ENCODE measurements at places on chromosomes 5 and 9.

DNA sequence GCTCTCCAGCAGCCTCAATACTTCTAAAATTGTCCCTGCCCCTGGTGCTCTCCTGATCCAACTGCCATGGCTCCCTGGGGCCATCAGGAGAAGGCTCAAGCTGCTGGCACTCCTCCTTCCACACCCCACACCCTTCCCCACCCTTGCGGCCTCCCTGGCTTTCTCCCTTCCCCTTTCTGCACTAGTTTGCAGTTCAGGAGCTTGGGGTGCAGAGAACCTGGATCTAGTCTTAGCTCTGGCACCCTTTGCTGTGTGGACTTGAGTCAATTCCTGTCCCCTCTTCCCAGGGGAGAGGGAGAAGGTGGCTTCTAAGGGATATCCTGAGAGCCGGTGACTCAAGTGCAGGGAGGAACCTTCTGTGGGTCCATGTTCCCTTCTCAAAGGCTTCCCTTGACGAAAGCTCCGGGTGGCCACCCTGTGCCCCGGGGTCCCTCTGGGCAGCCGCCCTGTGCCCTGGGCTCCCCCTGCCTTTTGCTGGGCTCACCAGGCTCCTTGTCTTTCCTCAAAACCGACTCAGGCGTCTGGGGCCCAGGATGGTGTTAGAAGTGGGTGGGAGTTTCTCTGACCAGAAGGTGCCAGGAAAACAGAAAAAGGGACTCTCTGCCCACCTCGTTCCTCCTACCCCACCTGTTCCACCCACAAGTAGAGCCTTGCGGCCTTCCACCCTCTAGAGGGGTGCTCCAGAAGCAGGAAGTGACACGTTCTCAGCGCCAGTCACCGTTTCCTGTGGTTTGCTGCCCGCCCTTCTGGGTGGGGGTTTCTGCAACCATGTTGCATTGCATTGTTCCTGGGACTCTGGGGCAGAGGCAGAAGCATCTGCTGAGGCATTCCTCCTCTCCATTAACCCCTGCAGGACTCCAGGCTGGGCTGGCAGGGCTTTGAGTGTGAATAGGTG lies 15.0 kb downstream of the GLIPR2 start:
- no peak for DNase-seq

- no peak for DNase-seq
Observed at GRCh38 chr9:102360846-102361245, 622.4 kb upstream of the GRIN3A start.

GRCh38 chr9:19385786-19386501 lies 5.9 kb upstream of the RPS6 start:
- DNase-seq, result no peak

GRCh38 chr9:137049544-137050449 lies 3.8 kb upstream of the NPDC1 start:
- no peak for DNase-seq

DNA sequence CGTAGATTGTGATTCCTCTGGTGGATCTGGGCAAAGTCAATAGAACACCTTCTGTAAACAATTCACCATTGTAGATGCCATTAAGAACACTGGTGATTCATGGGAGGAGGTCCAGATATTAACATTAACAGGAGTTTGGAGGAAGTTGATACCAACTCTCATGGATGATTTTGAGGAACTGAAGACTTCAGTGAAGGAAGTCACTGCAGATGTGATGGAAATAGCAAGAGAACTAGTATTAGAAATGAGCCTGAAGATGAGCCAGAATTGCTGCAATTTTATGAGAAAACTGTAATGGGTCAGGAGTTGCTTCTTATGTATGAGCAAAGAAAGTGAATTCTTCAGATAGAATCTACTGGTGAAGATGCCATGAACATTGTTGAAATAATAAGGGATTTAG lies 26.9 kb downstream of the TCERG1 start:
- DNase-seq, result no peak

- DNase-seq, result no peak
Observed at GRCh38 chr5:150404941-150405816, 7.5 kb downstream of the CD74 start.

- DNase-seq, result no peak
Observed at GRCh38 chr9:80871596-80871995, 817.8 kb downstream of the TLE1 start.

- no peak for DNase-seq
Observed at GRCh38 chr9:112002847-112003457, 106.3 kb downstream of the UGCG start.

- no peak for DNase-seq
Observed at GRCh38 chr5:35230038-35230611, at the start of gene PRLR. Gene PRLR, minus strand, starts transcription at chr5:35230487. Its CDS starts 140,867 bp downstream, at chr5:35089620.

DNA sequence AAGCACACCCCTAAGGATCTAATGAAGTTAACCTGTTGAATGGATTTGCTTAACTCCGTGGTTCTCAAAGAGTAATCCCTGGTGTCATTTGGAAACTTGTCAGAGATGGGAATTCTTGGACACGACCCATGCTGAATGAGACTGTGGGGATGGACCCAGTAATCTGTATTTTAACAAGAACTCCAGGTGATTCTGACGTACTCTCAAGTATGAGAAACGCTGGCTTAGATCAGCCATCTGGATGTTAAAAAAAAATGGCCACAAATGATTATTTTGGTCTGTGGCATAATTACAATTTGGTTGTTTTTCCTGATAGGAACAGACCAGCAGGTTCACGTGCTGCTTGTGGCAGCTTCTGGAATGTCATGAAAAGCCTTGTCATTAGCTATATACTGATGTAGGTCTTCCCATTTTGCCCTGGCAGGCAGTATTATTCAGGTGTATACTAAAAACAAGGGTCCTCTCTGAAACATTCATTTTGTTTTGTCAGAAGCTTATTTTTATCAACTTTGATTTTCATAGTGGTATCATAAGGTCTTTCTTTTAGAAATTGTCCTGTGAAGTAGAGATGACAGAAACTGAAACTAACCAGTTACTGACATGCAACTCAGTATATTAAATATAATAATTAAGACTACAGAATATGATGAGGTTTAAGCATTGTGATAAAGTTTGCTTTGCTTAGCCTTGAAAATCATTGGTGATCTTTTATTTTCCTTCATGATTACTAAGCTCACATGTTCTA lies 15.4 kb downstream of the CPEB4 start:
- no peak for DNase-seq

DNA sequence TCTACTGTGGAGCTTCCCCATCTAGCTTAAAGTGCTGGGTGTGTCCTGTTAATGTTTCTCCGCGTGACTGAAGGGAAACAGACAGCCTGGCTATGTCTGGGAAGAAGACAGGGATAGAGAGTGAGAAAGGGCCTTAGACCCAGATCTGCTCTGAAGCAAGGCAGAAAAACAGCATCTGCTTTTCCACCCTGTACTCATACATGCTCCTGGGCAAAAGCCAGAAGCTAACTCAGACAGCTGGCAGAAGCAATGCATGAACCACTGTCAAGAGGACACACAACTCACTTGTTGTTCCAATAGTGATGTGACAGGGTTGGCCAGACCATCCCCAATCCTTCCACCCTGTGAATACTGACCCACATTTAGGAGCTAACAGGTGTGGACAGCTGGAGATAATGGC lies 63.3 kb downstream of the DPYSL3 start:
- DNase-seq, result no peak

- no peak for DNase-seq
Observed at GRCh38 chr5:114449860-114450421, 88.1 kb downstream of the KCNN2 start.

DNA sequence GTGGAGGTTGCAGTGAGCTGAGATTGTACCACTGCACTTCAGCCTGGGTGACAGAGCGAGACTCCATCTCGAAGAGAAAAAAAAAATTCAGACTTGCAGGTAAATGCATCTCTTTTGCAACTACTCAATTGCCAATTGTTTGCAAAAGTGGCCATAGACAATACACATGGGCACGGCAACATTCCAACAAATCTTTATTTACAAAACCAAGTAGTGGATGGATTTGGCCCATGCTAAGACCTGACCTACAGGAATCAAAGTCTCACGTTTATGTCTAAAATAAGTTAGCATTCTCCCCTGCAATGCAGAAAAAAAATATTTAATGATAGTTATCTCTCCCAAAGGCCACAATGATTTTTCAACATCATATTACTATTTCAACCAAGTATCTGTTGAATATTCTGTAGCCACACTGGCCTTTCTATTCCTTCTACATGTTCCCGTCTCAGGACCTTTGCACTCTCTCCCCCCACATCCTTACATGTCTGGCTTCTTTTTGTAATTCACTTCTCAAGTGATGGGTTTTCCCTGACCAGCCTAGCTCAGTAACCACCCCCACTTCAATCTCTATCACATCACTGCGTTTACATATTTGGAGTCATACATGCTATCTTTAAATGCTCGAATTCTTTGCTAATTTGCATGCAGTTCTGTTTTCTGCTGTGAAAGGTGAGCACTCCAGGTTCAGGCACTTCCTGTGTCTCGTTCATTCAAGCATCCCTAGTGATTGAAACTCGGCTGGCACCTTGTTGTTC lies 54.2 kb downstream of the FNBP1 start:
- DNase-seq, result no peak

DNA sequence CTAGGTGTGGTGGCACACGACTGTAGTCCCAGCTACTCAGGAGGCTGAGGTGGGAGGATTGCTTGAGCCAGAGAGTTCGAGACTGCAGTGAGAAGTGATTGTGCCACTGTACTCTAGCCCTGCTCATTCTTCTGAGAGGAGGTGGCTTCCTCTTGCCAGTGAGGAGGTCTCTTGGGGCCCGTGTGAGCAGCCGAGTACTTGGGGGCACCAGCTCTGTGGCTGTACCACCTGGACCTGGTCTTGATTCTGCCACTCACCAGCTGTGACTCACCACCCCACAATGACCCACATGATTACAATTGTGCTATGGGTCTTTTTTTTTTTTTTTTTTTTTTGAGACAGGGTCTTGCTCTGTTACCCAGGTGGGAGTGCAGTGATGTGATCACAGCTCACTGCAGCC lies 18.0 kb upstream of the CRB2 start:
- no peak for DNase-seq

DNA sequence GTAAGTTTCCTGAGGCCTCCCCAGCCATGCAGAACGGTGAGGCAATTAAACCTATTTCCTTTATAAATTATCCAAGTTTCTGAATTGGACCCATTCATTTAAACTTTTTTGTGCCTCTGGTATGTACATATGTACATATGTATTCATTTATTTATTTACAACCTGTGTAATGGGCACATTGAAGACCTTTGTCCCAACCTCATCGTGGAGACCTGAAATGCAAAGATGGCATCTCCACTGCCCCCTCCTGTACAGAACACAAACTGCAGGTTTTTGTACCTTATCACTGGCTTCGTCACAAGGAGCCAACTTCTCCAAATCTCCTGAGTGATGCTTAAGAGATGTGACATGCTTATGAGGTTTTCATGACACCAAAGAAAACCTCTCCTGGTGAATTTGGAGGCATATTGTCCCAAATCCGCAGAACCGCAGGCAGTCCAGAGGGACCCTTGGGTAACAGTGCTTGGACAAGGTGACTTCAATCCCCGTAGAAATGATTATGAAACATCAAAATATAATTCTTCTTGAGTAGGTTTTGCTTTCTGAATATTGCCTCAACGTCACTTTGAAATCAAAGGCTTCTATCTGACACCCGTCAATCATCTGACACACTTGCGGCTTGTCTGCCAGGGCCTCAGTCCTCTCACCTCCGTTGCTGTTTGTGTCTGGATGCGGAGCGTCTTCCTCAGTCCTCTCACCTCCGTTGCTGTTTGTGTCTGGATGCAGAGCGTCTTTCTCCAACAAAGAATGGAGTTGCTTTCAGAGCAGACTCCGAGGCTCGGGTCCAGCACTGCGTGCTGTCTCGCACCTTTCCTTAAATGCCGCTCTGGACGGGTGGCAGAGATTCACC lies 135.0 kb upstream of the IRX4 start:
- DNase-seq, result no peak

DNA sequence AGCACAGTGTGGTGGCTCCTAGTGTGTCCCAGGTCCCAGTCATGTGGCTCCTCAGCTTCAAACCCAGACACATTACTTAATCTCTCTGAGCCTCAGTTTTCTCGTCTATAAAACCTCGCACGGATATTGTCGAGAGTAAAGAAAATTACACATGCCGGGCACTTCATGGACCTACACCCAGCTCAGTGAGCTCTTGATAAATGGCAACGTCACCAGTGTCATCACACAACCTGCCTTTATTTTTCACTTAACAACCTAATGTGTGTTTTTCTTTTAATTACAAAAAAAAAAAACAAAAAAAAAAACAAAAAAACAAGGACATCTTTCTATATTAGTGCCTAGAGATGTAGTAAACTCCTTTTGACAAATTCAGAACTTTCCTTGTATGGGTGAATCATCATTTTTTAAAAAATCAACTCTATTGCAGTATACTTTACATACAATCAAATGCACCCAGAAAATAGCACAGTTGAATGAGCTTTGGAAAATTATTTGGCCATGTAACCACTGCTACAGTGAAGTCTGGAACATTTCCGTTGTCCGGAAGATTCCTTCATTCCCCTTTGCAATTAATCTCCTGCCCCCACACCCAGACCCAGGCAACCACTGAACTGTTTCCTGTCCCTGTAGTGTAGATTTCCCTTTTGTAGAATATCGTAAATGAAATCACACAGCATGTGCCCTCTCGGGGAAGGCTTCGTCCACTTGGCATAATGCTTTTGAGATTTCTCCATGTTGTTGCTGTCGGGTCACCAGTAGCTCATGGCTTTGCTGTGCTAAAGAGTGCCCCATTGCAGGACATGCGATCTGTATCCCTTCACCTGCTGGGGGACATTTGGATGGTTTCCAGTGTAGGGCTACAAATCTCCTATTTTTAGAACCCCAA lies 100.4 kb upstream of the LARP1 start:
- no peak for DNase-seq

DNA sequence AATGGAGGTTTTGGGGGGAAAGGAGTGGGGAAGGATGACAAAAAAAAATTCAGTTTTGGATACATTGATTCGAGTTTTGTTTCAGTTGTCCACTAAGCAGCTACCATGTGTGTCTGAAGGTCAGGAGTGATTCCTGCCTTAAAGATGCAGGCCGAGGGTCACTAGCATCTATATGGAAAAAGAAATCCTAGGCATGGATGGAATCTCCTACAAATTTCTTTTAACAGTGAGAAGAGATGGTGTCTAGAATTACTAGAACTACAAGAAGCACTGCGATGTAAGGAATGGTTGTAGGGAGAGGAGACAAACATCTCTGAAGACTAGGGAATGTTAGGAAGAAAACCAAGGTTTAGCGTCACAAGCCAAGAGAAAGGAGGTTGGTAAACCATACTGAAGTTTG lies 19.6 kb upstream of the TRIO start:
- no peak for DNase-seq

DNA sequence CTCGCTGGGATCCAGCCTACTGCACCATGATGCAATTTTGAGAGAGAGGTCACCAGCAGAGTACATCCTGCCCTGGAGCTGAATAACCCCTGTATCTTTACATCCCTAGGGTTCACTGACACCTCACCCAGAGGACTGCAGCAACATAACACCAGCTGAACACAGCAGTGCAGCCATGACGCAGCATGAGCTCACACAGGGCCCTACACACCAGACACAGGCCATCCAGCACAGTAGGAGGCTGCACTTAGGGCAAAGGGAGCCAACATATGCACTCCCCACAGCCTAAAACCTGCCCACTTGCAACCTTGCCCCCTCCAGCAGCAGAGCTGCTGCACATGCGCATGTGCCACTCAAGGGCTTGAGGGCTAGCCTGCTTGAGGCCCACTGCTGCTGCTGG lies 157.3 kb upstream of the SMARCA2 start:
- no peak for DNase-seq

GRCh38 chr9:35110327-35110761 lies 5.3 kb downstream of the ATOSB start:
- DNase-seq, result no peak

Data from cortex of kidney (tissue), 1 donor.